ENCODE measurements at places on chromosomes 2 and 18. TPM values are rescaled to one million over a fixed set of nuclear protein-coding genes. Genes with fewer than 3 reads are reported as not detected.

DNA sequence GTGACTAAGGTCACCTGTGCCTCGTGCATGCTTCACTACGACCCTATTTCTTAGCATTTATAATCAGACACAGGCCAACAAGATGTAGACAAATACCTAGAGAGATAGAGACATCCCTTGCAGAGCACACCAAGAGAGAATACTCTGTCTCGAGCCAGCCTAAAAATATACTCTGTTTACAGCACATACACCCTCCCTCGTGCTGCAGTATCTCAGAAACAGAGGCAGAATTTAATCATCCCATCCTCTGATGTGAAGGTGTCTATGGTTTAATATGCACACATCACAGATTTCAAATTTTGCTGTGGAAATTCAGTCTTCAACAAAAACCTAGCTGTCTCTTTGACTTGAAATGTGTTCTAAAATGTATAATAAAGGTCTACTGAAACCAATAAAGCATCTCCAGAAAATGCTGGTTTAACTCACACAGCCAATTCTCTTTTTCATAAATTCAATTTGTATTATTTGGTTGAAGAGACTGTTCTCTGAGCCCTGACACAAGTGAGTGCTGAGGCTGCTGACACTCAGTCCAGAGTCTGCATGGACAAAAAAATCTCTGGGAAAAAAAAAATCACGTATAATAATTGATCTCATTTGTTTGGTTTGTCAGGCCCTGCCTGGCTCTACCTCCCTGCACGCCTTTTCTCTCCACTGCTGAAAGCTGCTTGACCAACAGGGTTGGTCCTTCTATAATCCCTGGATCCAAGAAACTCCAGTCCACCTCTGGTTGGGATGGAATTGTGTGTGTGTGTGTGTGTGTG is 142.0 kb upstream of the FSHR start:
- DNase-seq: no peak

- no peak for DNase-seq
Measured at GRCh38 chr18:7458884-7459283, 108.2 kb upstream of the PTPRM start.

The KHK gene
- total RNA-seq: 13.3 TPM

- DNase-seq: no peak
Measured at GRCh38 chr18:45760462-45761036, 36.6 kb downstream of the SLC14A1 start.

Data from activated CD4-positive, alpha-beta memory T cell treated with anti-CD3 and anti-CD28 coated beads for 36 hours (primary cell).